ENCODE measurements at places on chromosomes 12 and 14.

DNA sequence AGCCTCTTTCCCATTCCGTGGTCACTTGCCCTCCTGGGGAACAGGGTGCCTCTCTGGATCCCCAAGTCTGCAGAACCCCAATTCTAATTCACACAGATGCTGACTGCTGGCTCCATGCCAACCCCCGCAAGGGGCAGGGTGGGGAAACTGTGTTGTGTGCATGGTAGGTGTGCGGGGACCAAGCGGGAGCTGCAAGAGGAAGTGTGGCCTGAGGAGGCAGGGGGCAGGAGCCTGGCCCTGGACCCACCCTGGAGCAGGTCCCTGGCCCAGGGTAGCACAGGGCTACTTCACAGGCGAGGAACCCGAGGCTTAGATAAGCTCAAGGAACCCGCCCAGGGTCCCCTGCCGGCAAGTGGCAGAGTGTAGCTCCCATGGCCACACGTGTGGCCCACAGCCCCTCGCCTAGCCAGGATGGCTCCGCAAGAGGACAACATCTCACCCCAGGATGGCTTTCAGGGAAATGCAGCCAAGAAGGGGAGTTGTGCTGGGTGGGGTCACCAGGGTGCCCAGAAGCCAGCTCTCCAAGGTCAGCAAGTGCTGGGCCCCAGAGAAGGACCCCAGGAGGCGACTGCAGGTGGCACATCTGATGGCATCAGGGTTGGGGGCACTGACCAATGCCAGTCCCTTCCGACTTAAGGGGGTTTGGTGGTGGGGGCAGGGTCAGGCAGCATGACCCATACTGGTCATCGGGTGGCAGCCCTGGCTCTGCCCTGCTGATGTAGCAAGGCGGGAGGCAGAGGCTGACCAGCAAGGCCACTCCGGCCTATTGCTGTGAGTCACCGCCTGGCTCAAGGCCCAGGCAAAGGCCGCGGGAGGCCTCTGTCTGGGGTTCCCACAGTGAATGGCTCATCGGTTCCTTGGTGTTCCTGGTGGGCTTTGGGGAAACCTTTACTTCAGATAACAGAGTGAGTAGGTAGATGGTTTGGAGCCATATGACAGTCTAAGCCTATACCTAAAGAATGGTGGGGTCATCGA, 37.3 kb upstream of the EML1 start:
- no peak for DNase-seq

- DNase-seq = no peak
Observed at GRCh38 chr14:34387974-34388516, 74.0 kb downstream of the SPTSSA start.

GRCh38 chr14:68264260-68264569, 444.6 kb downstream of the RAD51B start:
- DNase-seq = no peak

DNA sequence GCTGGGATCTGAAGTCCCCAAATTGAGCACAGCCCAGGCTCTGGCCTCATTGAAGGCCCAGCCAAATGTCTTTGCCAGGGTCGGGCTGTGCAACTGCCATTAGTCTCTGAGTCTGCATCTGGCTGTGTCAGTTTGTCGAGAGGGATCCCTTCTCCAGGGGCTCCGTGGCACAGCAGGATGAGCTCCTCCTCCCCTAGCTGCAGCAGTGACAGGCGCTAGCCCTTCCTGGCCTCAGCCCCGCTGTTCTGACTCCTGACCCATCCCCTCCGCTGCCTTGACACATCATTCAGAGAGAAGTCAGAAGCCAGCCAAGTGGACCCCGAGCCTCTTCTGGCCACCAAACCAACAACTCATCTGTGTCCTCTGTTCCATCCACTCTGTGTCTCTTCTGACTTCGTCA, 188.3 kb downstream of the CALM1 start:
- no peak for DNase-seq

GRCh38 chr14:30996892-30997659, 28.4 kb upstream of the AP4S1 start:
- DNase-seq = no peak

DNA sequence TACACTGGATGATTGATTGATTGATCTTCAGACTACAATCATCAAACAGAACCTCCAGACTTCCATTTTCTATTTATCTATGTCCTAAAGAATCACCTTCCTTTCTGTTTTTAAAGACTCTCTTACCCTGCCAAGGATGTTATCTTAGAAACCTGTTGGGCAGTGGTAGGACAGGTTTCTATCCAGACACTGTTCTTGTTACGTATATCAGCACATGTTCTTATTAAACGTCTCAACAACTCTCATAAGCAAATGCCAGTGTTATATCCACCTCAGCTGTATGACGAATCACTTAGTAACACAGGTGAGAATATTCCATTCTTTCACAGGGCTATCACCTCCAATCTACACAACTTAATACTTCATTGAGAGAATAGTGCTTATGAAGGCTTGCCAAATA, 40.2 kb upstream of the RPL10L start:
- DNase-seq = no peak

DNA sequence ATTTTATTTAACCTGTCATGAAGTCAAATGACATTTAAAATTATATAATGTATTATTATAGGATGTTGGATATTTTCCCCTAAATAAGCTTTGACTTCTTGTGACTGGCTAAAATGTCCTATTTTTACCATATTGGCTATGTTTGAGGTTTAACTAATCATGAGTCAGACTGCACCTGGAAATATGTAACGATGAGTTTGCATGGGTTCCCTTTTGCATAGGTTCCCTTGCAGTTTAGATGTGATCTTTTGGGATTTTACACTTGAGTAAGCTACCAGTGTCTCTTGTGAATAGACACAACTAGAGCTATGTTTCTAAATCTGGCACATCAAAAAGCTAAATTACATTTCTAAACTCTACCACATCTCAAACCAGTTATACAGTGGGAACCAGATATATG, 5.2 kb downstream of the PDZRN4 start:
- DNase-seq = no peak

GRCh38 chr12:68805592-68806120, 2.3 kb upstream of the MDM2 start:
- no peak for DNase-seq

DNA sequence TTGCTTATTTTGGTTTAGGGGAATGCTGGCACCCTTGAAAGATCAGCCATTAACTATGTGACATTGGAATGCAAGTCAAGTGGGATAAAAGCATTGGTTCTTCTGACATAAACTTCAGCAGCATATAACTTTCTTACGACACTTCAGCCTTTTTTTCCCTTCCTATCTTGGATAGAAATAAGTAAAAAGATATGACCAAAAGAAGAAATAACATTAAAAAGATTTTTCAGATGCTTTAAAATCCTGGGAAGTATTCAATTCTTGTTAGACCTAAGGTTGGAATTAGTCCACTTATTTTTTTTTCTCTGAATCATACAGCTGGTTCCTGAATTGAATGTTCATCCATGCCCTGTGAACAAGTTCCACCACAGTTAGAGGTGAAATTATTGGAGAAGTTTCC, 85.6 kb upstream of the TSPAN8 start:
- DNase-seq = no peak

- DNase-seq = no peak
Observed at GRCh38 chr12:81953541-81953940, 194.4 kb upstream of the PPFIA2 start.

GRCh38 chr14:44663136-44663535, 156.1 kb upstream of the FSCB start:
- DNase-seq = no peak

- peak; percentile 92 for DNase-seq
Observed at GRCh38 chr14:64942531-64943111, at the start of gene GPX2. GPX2 (minus strand) TSS chr14:64942745; CDS start chr14:64942726, 19 bp downstream.

GRCh38 chr12:92488735-92489134, 214.1 kb upstream of the PLEKHG7 start:
- no peak for DNase-seq

- no peak for DNase-seq
Observed at GRCh38 chr14:68033336-68033932, 213.9 kb downstream of the RAD51B start.

- DNase-seq = no peak
Observed at GRCh38 chr12:124980098-124980892, 8.6 kb downstream of the DHX37 start.

GRCh38 chr14:95585953-95586620, 51.2 kb downstream of the GLRX5 start:
- DNase-seq = no peak

DNA sequence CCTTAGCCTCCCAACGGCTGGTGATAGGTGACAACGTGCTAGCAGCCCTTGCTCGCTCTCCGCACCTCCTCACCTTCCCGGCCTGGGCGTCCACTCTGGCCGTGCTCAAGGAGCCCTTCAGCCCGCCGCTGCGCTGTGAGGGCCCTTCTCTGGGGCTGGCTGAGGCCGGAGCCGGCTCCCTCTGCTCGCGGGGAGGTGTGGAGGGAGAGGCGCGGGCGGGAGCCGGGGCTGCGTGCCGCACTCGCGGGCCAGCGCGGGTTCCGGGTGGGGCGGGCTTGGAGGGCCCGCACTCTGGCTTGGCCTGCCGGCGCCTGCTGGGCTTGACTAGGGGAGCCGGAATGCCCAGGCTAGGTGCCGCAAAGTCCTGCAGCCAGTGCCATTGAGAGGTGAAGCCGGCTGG, 131.1 kb downstream of the CCER1 start:
- DNase-seq = no peak

GRCh38 chr14:51650716-51651387, 858 bp upstream of the FRMD6 start:
- peak; percentile 18 for DNase-seq

- DNase-seq = no peak
Observed at GRCh38 chr12:52079576-52080402, at the start of gene SMIM41. SMIM41 (plus strand) TSS chr12:52079704; CDS start chr12:52079780, 76 bp downstream.

DNA sequence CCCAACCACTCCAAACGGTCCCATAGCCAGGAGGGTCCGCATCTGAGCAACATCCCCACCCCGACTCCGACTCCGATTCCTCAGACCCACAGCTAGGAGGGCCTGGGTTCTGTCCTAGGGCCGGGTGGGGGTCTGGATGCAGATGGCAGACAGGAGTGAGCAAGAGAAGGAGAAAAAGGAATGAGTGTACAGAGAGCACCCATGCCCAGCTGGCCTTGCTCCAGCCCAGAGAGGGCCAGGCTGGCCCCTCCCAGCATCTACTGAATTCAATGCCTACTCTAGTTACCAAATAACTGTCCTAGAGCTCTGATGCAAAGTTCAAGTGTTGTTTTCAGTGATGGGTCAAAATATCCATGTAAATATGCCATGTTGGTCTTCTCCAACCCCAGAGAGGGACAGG, 40.8 kb downstream of the VDR start:
- DNase-seq = no peak

DNA sequence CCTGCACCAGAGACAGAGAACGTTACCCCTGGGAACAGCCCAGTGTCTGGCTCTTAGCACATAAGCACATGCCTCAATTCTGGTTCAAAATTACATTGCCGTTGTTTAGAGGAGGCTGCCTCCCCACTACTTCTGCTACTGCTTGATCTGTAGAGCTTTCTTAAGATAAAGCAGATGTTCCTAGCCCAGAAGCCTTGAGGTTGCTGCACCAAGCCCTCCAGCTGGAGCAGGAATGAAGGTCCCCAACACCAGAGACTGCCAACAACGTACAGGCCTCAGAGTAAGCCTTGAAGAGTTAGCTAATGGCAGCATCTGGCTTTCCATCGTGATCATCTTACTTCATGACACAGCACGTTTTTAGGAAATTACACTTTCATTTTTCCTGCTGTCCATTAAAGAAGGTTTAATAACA, 34.7 kb upstream of the AMIGO2 start:
- no peak for DNase-seq

- no peak for DNase-seq
Observed at GRCh38 chr14:30655124-30655523, 33.0 kb downstream of the SCFD1 start.

GRCh38 chr12:21989819-21990412, 48.7 kb upstream of the ABCC9 start:
- DNase-seq = peak; percentile 1

DNA sequence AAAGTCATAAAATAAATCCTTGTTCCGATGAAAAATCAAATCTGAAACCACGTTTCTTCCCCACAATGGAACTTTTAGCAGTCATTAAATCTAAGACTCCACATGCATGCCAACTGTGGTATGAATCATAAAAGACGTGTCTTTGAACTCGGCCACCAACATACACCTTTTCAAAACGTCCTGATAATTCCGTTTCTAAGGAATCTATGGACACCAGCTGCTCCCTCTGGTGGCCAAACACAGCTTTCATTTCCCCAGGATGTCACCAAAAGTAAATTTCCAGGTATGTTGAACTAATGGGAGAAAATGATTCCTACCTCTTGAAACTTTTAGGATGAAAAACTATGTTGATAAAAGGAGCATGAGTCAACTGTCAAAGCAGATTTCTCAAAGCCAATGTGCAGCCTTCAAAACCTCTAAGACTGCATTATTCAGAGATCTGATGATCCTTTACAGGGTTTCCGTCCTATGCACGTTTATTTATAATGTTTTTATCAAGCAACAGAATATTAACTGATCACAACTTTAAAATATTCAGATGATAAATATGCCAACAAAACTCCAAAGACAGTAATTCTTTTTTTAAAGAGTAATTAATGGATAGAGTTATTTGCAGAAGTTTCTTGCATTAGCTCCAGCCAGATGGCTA, 96.2 kb downstream of the CIT start:
- peak; percentile 11 for DNase-seq

DNA sequence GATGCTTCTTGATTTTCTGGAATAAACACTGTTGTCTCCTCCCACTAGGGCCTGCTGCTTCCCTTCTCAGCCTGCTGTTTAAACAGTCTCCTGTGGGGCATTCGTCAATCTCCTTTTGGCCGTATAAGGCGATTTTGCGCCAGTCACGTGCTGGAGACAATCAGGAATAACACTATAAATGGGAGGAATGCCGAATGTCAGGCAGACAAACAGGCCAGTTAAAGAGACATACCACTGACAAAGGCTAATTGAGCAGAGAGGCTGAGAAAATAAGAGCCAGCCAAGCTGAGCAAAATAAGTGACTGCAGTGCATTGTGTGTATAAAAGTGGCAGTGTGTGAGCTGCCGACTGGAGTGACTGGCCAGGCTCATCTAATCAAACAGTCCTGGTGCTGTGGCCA, 23.3 kb downstream of the DMAC2L start:
- DNase-seq = peak; percentile 85

- peak; percentile 86 for DNase-seq
Observed at GRCh38 chr14:63203618-63204406, 431 bp upstream of the RHOJ start.

GRCh38 chr14:79660053-79660939, 551.0 kb downstream of the DIO2 start:
- DNase-seq = peak; percentile 26

DNA sequence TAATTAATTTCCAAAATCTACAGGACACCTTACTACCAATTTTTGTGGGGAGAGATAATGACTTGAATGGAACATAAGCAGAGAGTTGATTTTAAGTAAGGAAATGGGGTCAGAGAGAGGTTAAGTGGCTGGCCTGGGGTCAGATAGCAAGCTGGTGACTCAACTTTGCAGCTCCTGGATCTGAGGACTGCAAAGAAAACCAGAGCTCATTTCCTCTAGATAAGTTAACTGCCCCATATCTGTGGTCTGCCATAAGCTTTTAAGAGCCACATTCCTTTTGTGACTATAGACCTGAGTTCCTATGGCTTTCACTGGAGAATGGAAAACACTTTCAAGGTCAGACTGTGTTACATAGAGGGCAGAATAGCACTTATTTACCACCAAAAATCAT, 201.2 kb upstream of the PRICKLE1 start:
- no peak for DNase-seq

GRCh38 chr12:94245631-94246383, 97.4 kb downstream of the PLXNC1 start:
- DNase-seq = peak; percentile 51

All from NCI-H345 (cell line).